Stimulated activated CD4-positive, alpha-beta T cell treated with anti-CD3 and anti-CD28 coated beads, Interleukin-1b, Interleukin-23, amount 100 ng/mL, for 48 hours (primary cell): ENCODE measurements at places on chromosomes 13 and 19.

- DNase-seq: no peak
Measured at GRCh38 chr13:49587311-49587847, 2.0 kb upstream of the RCBTB1 start.

DNA sequence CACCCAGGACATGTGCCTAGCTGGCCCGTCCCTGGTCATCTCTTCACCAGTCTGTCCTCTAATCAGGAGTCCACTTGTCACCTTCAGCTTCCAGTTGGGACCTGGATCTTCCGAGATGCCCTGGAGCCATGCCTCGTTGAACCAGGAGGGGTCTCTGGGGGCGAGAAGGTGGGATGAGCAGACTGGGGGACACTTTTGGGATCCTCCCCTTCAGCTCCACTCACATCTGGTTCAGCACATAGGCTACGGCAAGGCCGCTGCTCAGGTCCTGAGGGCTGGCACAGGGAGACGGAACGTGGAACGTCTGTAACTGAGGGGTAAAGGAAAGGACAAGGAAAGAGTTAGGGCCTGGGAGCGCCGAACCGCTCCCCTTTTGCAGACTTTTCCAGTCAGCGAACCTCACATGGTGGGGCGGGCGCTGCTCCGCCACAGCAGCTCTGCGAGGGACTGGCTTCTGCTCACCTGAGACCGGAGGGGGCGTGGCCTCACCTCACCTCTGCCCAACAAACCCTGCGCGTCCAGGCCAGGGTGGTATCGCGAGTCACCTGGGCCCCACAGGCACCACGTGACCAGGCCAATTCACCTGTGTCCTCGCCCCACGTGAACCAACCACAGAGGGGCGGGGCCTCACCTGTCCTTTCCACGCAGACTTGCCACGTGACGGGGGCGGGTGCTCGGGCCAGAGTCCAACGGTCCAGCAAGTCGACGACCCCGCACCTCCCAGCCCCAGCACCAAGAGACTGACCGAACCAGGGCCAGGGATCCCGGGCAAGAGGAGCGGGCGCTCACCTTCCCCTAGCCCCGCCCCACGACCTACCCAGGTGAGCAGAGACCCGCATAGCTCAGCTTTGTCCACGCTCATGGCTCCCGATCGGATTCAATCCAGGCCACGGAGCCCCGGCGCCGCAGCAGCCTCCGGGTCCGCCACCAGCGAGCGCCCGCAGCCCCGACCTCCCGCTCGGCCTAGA is at the start of gene HOOK2:
HOOK2 (minus strand) TSS at position 965 of the 968 bp plus-strand sequence; CDS start at position 862, 103 bp downstream.
- DNase-seq: no peak

DNA sequence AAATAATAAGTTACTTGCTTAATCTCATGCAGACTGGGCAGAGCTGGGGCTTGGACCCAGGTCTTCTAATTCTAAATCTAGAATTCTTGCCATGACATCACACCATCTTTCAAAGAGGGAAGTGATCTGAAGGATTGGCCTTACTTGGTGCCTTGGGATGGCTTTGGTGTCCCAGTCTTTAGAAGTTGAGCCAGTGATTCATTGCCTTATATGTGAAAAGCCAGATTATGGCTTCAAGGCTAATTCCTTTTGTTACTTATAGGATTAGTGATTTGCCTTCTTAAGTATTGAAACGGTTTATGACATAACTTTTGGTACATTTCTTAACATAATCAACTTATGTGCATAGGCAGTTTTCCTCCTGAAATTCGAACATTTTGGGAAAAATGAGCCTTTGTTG is 14.9 kb downstream of the COG3 start:
- DNase-seq: no peak

DNA sequence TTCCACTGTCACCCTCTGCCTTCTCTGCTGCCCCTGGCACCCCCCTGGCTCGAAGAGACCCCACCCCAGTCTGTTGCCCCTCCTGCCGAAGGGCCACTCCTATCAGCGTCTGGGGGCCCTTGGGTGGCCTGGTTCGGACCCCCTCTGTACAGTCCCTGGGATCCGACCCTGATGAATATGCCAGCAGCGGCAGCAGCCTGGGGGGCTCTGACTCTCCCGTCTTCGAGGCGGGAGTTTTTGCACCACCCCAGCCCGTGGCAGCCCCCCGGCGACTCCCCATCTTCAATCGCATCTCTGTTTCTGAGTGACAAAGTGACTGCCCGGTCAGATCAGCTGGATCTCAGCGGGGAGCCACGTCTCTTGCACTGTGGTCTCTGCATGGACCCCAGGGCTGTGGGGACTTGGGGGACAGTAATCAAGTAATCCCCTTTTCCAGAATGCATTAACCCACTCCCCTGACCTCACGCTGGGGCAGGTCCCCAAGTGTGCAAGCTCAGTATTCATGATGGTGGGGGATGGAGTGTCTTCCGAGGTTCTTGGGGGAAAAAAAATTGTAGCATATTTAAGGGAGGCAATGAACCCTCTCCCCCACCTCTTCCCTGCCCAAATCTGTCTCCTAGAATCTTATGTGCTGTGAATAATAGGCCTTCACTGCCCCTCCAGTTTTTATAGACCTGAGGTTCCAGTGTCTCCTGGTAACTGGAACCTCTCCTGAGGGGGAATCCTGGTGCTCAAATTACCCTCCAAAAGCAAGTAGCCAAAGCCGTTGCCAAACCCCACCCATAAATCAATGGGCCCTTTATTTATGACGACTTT is 2.0 kb downstream of the ZFP36 start:
- no peak for DNase-seq

DNA sequence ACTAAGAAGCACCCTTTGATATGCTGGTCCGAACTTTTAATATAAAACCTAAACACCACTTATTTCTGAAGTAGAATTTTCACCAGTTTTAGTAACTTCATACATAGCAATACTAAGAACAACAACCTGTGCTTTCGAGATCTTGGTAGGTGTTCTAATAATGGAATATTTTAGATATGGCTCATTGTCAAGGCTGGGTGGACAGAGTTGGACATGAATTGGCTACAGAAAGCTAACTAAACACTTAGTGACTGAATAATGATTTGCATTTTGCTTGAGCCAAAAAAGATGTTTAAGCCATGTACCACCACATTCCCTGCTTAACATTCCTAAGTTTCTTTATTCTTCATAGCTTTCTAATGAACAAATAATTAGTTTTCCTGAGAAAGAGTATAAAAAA is 344.3 kb upstream of the SGCG start:
- DNase-seq: no peak

GRCh38 chr19:49362048-49362928 is at the start of gene TEAD2:
Gene TEAD2, minus strand, starts transcription at chr19:49362416. Its CDS starts 2,341 bp downstream, at chr19:49360075.
- DNase-seq: no peak

DNA sequence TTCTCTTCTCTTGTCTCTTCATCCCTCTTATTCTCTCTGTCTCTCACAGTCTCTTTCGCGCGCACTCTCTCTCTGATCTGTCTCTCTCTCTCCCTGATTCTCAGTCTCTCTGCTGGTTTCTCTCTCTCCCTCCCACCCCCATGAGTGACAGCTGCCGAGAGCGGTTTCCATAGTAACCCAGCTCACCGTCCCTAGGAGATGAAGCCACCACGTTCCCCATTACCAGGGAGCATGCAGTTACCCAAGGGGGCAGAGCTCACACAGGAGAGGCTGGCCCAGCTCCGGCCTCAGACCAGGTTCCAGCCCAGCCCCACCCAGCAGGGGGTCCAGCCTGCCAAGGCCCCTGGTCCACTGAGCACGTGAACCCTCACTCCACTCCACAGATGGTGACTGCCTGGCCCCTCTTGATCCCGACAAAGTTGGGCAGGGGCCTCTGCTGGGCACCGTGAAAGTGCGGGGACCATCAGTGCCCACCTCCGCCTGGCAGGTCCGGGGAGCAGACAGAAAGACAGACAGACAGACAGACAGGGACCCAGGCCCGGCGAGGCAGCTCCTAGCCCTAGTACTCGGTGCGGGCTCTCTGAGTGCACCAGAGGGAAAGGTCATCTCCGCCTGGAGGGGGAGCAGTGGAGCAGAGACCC is 50.6 kb downstream of the CELF5 start:
- peak; percentile 52 for DNase-seq

DNA sequence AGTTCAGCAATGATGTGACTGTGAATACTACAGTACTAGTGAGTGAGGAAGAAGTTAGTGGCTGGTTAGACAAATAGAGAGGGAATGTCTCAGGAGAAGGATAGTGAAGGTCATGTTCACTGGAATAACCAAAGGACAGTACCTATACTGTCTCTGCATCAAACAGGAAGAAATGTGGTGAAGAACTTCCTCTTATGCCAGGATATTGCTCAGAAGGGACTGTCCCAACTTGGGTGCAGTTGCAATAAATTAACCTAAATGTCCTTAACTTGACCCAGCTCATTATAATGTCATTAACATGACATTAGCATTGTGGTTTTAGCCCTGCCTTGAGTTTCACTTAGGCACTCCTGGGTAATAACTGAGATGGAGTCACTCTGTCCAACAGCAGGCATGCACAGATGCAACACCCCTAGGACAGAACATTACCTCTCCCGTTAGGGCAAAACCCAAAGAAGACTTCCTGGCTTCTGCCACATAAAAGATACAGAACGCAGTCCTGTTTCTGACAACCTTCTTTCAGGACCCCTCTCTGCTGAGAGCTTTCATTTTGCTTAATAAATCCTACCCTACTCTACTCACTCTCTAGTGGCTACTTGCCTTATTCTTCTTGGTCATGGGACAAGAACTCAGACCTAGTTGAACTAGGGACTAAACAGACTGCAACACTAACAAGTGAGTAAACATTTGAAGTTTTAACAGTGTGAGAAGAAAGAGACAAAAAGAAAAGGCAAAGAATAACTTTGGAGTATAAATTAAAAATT is 1591.6 kb upstream of the MIR17HG start:
- no peak for DNase-seq

- DNase-seq: peak; percentile 75
Measured at GRCh38 chr13:42354241-42355091, 82.5 kb downstream of the AKAP11 start.

DNA sequence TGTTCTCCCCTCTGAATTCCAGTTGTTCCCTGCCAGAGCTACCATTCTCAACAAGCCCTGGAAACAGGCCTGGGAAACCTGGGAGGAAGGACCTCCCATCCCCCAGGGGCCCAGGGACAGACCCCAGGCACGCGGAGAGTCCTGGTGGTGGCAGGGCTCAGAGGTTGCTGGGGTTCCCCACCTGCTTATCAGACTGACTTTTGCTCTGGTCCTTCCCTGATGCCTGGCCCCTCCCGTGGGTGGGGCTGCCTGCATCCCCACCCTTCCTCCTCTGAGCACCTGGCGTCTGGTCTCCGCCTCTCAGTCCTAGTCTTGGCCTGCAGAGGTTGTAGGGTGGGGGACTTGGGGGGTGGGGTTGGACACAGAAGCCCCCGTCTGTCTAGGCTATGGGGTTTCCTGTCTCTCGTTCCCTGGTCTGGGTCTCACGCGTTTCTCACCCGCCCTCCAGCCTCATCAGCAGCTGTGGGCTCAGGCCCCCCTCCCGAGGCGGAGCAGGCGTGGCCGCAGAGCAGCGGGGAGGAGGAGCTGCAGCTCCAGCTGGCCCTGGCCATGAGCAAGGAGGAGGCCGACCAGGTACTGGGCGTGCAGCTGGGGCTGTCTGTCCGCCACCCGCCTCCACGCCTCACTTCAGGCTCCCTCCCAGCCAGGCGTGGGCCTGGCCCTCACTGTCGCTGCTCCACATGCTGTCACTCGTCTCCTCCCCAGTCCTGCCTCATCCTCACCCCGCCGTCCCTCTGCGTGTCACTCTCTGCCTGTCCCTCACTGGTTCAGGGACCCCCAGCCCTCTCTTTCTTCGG is 13.6 kb downstream of the EPN1 start:
- no peak for DNase-seq

DNA sequence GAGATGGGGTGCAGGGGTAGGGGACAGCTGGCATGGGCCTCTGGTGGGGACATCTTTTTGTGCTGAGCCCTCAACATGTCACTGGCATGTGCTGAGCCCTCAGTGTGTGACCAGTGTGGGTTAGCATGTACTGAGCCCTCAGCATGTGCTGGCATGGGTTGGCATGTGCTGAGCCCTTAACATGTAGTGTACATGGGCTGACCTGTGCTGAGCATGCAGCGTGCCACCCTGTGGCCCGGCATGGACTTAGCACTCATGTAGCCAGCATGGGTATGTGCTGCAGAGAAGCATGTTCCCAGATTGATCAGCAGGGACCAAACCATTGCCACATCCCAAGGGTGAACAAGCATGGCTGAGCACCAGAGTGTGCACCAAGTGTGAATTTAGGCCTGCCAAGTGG is 11.5 kb downstream of the HIPK4 start:
- no peak for DNase-seq

GRCh38 chr19:13817615-13818371 is 22.6 kb downstream of the ZSWIM4 start:
- DNase-seq: peak; percentile 48

DNA sequence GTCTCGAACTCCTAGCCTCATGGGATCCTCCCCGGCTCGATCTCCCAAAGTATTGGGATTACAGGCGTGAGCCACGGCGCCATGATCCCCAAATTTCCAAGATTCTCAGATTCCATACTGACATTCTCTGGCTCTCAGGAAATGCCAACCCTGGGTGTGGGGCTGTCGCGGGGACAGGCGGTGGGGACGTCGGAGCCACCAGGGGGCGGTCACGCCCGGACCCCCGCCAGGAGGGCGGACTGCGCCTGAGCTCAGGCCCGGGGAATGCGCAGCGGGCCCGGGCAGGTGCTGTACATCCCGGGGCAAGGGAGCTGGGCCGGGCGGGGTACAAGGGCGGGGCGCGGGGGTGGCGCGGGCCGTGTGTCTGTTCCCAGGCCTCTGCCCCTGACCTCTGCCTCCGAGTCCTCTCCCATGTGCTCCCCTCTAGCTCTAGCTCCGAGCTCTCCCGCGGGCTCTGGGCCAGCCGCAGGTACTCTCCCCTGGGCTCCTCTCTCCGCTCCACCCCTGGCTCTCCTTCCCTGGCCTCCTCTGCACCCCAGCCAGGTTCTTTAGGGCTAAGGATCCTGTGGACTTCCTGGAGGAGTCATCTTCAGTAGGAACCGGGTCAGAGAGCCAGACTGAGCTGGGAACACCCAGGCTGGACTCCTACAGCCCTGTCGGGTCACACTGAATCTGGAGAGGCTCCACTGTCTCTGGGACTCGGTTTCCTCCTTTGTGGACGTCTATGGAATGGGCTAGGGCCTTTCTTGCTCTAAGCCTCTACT is 2.4 kb downstream of the PPP1R13L start:
- DNase-seq: no peak

GRCh38 chr19:49976496-49976895 is 15.5 kb upstream of the SIGLEC11 start:
- DNase-seq: no peak

- no peak for DNase-seq
Measured at GRCh38 chr19:33054623-33055022, 10.1 kb downstream of the RHPN2 start.

DNA sequence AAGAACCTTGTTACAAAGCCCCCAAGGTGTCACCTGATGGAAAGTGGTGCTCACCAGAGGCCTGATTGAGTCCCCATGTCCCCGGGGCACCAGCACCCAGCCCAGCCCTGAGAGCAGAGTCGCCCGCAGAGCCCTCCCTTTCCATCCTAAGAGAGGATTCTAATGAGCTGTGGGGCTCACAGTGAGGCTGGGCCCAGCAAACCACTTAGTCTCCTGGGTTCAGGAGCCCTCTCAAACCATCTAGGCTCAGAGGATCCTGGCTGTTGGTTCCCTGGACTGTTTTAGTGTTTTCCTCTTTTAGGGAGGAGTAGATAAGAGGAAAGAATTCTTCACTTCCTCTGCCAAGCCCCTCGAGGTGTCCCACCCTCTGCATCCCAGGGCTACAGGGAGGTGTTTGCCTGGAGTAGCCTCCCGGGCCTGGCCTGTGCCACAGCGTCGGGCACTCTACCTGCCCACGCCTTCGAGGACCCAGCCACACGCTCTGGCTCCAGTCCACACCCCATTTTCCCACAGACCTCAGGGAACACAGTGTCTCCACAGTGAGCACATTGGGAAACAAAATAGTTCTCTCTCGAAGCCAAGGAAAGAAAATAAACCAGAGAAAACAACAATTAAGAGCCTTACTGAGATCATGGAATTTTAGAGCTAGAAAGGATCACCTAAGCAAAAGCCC is 34.4 kb downstream of the DHRS12 start:
- DNase-seq: no peak

- no peak for DNase-seq
Measured at GRCh38 chr19:51511353-51511752, 9.8 kb upstream of the SIGLEC12 start.
